ENCODE measurements at places on chromosomes 12 and 14.

- no peak for DNase-seq
These were observed 126.5 kb upstream of the CCND2 start for GRCh38 chr12:4147031-4147481.

GRCh38 chr12:104339663-104340062, 36.1 kb downstream of the EID3 start:
- DNase-seq: peak; percentile 11

DNA sequence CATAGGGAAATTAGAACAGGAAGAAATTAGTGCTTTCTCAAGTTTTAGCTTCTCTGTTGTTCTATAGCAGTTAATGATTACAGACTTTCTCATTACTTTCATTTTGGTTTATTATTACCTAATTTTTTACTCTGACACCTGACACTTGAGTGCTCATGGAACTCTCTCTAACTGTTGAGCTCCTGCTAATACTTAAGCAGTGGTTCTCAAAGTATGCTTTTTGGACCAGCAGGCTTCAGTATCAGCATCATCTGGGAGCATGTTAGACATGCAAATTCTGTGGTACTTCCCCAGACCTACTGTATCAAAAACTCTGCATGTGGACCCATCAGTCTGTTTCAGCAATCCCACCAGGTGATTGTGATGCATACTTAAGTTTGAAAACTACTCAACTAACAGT, 235.3 kb downstream of the CCDC91 start:
- no peak for DNase-seq

GRCh38 chr12:57609101-57609780, 2.0 kb upstream of the ARHGEF25 start:
- no peak for DNase-seq

GRCh38 chr12:110849748-110850403, 3.1 kb downstream of the CCDC63 start:
- no peak for DNase-seq

DNA sequence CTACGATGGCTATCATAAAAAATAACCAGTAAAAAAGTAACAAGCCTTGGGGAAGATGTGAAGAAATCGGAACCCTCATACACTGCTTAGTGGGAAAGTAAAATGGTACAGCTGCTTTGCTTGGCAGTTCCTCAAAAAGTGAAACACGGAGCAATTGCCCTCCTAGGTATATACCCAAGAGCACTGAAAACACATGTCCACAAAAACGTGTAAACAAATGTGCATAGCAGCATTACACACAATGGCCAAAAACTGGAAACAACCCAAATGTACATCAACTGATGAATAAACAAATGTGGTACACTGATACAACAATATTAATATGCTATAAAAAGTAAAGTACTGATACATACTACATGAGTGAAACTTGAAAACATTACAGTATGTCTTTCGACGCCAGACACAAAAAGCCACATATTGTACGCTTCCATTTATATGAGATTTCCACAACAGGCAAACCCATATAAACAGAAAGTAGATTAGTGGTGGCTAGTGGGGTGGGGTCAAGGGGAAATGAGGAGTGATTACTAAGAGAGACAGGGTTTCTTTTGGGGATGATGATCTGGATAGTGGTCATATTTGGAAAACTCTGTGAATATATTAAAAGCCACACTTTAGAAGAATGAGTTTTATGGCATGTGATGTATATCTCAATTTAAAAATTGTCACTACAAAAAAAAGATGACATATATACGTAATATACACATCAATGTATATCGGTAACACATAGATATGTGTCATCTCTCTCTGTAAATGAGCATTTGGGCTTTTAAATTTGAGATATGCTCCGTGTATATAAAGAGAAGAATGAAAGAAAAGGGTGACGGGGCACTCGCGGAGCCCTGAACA, 996 bp downstream of the SLC41A2 start:
- DNase-seq: no peak
